ENCODE measurements at places on chromosomes 1 and 21.

DNA sequence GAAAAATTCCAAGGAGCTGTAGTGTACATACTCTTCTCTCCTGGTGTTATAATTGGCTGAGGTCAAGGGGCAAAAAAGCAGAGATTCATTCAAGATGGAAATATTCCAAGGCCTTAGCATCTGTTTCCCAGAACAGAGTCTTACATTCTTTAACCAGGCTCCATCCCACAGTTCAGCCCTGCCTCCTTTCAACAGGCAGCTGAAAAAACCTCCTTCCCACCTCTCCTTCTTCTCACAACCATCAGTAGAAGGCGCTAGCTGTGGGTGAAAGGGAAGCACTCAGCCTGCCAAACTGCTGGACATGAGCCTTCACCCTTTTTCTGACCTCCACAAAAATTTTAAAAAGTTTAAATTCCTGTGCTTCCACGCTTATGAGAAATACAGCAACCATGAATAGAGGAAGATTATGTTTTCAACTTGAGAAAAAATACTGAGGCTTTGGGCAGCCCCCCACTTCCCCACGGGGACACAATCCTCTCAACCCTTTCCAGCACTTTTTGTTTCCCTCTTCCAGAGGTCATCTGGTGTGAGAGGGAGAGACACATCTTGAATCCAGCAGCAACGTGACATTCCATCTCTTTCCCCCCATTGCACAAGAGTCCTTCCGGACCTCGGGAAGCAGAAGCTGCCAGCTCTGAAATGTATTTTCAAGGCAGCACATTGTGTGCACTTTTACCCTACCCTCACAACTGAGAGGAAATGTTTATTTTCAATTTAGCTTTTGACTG lies 43.2 kb upstream of the FMO2 start:
- DNase-seq, result no peak
- H3K4me3 ChIP-seq, result no peak overlapping the region
- H3K27ac ChIP-seq, result no peak overlapping the region
- H3K4me1 ChIP-seq, result peaks cover 2% of the 10 kb centered on the region
- no peaks in the 10 kb centered on the region for H3K36me3 ChIP-seq
- H3K27me3 ChIP-seq, result peaks cover 2% of the 10 kb centered on the region

DNA sequence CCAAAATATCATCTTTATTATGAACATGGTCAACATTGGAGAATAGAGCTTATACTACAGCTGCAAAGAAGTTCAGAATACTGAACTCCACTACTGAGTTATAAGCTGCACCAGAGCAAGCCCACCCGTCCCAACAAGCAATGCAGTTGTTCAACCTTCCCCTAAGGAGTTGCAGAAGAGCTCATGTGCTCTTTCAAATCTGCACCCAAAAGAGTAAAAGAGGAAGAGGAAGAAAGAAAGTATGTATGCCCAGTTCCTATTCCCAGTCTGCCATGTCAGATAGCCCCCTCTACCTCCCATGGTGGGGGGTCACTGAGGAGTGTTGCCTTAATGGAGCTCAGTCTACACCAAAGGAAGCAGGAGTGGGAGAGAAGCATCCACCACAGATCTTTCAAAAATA lies 6.9 kb downstream of the C1orf162 start:
- no peak overlapping the region for H3K27ac ChIP-seq
- no peak overlapping the region for H3K4me3 ChIP-seq
- no peak for DNase-seq

GRCh38 chr1:196131691-196132090 lies 476.5 kb downstream of the KCNT2 start:
- no peaks in the 10 kb centered on the region for H3K27me3 ChIP-seq
- H3K4me1 ChIP-seq, result no peaks in the 10 kb centered on the region
- no peak overlapping the region for H3K4me3 ChIP-seq
- no peaks in the 10 kb centered on the region for H3K36me3 ChIP-seq

- H3K27me3 ChIP-seq, result peaks cover 2% of the 10 kb centered on the region
- H3K4me3 ChIP-seq, result no peak overlapping the region
- no peaks in the 10 kb centered on the region for H3K4me1 ChIP-seq
- H3K36me3 ChIP-seq, result no peaks in the 10 kb centered on the region
- no peak for DNase-seq
Observed at GRCh38 chr21:23930565-23930964, 1676.7 kb downstream of the MRPL39 start.

GRCh38 chr1:239457491-239458143 lies 71.2 kb downstream of the CHRM3 start:
- H3K4me3 ChIP-seq, result no peak overlapping the region
- H3K36me3 ChIP-seq, result peaks cover 11% of the 10 kb centered on the region
- peak overlapping the region; percentile 49 for H3K27ac ChIP-seq
- DNase-seq, result no peak
- peaks cover 2% of the 10 kb centered on the region for H3K27me3 ChIP-seq

GRCh38 chr1:48808496-48808895 lies 31.8 kb upstream of the BEND5 start:
- peaks cover 1% of the 10 kb centered on the region for H3K27me3 ChIP-seq
- no peaks in the 10 kb centered on the region for H3K4me1 ChIP-seq
- H3K36me3 ChIP-seq, result no peaks in the 10 kb centered on the region
- no peak overlapping the region for H3K27ac ChIP-seq

GRCh38 chr1:15830258-15830657 lies 17.2 kb upstream of the SPEN start:
- no peak overlapping the region for H3K4me3 ChIP-seq
- no peak for DNase-seq
- peaks cover 9% of the 10 kb centered on the region for H3K27me3 ChIP-seq
- peaks cover 5% of the 10 kb centered on the region for H3K36me3 ChIP-seq
- no peak overlapping the region for H3K27ac ChIP-seq

- H3K27me3 ChIP-seq, result peaks cover 5% of the 10 kb centered on the region
- no peak for DNase-seq
- H3K27ac ChIP-seq, result no peak overlapping the region
- no peaks in the 10 kb centered on the region for H3K4me1 ChIP-seq
Observed at GRCh38 chr1:47849005-47849521, 148.1 kb downstream of the TRABD2B start.

DNA sequence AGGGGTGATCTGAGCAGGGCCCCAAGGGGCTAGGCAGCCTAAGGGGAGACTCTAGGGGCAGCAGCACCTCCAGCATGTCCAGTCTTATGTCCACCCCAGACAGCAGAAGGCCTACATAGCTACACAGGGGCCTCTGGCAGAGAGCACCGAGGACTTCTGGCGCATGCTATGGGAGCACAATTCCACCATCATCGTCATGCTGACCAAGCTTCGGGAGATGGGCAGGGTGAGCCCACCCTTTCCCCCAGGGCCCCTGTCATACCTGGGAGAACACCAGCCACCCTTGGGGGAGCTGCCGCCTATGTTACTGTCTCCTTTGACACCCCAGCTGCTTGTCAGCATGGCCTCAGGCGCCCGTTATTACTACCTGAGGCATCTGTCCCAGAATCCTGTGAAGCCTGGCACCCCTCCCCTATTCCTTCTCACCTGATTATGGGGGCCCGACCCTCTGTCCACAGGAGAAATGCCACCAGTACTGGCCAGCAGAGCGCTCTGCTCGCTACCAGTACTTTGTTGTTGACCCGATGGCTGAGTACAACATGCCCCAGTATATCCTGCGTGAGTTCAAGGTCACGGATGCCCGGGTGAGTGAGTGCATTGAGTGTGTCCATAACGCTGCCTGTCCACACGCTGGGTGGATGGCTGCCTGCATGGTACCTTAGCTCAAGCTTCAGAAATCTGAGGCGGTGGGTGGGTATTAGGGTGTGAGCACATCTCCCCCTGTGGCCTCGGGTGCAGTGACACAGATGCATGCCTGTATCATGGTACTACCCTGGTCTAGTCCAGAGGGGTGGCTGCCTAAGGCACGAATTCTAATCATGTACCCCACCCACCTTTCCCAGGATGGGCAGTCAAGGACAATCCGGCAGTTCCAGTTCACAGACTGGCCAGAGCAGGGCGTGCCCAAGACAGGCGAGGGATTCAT lies 29.7 kb upstream of the KDM4A start:
- peaks cover 12% of the 10 kb centered on the region for H3K27me3 ChIP-seq
- no peak overlapping the region for H3K4me3 ChIP-seq
- H3K36me3 ChIP-seq, result peaks cover 35% of the 10 kb centered on the region
- peaks cover 7% of the 10 kb centered on the region for H3K4me1 ChIP-seq

- DNase-seq, result no peak
- peak overlapping the region; percentile 100 for H3K4me3 ChIP-seq
- peaks cover 42% of the 10 kb centered on the region for H3K4me1 ChIP-seq
- peaks cover 38% of the 10 kb centered on the region for H3K36me3 ChIP-seq
Observed at GRCh38 chr1:157137046-157137407, 1.2 kb downstream of the ETV3 start.

DNA sequence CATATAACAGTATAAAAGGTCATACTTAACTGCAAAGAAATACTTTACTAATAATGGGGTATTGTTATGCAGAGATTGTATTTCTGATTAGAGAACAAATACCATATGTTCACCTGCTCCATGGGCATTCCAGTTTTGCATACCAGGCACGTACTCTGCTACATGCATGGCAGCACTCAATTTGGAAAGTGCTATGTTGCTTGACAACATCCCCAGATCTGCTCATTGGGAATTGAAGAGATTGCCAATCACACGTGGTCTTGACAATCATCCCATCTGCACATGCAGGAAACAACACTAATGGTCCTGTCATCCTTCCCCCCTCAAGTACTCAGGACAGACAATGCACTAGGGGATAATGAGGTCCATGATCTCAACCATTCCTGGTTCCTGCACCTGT lies 63.4 kb upstream of the PDE4B start:
- H3K36me3 ChIP-seq, result no peaks in the 10 kb centered on the region
- H3K27ac ChIP-seq, result no peak overlapping the region
- no peak overlapping the region for H3K4me3 ChIP-seq
- no peak for DNase-seq
- H3K27me3 ChIP-seq, result no peaks in the 10 kb centered on the region
- no peaks in the 10 kb centered on the region for H3K4me1 ChIP-seq

DNA sequence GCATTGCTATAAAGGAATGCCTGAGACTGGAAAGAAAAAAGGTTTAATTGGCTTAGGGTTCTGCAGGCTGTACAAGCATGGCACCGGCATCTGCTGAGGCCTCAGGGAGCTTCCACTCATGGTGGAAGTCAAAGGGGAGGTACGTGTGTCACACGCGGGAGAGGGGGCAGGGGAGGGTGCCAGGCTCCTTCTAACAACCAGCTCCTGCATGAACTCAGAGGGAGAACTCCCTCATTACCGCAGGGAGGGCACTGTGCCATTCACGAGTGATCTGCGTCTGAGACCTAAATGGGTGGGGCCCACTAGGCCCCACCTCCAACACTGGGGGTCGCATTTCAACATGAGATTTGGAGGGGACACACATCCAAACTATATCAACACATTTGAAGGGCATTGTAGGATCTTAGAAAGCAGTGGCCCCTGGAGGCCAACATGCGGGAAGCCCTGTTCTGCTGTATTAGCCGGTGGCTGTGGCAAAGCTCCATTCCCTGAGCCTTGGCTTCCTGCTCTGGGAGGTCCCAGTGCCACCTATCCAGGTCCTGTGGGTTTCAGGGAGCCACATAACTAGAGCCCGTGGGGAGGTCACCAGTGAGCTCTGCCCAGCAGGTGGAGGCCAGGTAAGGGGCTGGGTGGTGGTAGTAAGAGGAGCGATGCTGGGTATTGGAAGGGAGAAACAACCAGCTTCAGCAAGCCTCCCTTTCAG lies 10.0 kb downstream of the WNT3A start:
- H3K4me3 ChIP-seq, result no peak overlapping the region
- no peaks in the 10 kb centered on the region for H3K36me3 ChIP-seq
- DNase-seq, result no peak
- peak overlapping the region; percentile 61 for H3K27ac ChIP-seq
- H3K4me1 ChIP-seq, result no peaks in the 10 kb centered on the region
- H3K27me3 ChIP-seq, result peaks cover 11% of the 10 kb centered on the region

GRCh38 chr1:164836614-164837018 lies 277.6 kb downstream of the PBX1 start:
- DNase-seq, result no peak
- H3K4me3 ChIP-seq, result no peak overlapping the region
- no peak overlapping the region for H3K27ac ChIP-seq
- no peaks in the 10 kb centered on the region for H3K4me1 ChIP-seq
